ENCODE measurements at places on chromosomes 13 and 19.

DNA sequence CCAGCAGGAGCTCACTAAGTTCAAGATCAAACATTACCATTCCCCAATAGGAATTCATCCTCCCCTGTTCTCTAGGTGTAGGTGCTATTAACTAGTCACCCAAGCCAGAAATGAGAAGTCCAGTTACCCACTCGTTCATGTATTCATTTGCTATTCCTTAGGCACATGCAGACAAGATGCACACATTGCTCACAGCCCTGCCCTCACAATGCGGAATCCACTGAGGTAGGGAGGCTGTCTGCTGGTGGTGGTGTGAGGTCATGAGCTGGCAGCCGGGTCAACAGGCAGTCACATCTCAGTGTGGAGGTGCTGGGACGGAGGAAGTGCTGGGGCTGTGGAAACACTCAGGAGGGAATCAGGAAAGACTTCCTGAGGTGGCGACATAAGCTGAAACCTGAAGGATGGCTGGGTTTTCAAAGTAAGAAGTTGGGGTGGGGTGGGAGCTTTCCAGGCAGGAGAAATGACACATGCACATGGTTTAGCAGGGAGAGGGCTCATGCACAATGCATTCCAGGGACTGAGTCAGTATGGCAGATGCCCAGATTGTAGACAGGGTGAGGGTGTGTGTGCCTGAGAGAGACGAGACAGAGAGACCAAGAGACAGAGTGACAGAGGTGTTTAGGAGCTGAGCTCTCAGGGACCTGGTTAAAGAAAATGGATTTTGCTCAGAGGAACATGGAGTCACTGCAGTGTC, 117.6 kb downstream of the USP12 start:
- no peak for DNase-seq

- no peak for DNase-seq
Observed at GRCh38 chr13:52847682-52848432, 583 bp downstream of the PCDH8 start.

GRCh38 chr19:14107581-14108461, 9.7 kb downstream of the PRKACA start:
- DNase-seq, result no peak

GRCh38 chr19:17555929-17556813, 722 bp downstream of the COLGALT1 start:
- no peak for DNase-seq

- peak; percentile 61 for DNase-seq
Observed at GRCh38 chr19:18832306-18833140, 764 bp downstream of the UPF1 start.

- DNase-seq, result no peak
Observed at GRCh38 chr19:15640904-15641597, 354 bp downstream of the CYP4F3 start.

- no peak for DNase-seq
Observed at GRCh38 chr13:98741741-98742435, 10.6 kb downstream of the SLC15A1 start.

GRCh38 chr19:58450856-58451357, 515 bp upstream of the ZNF324B start:
- DNase-seq, result peak; percentile 22

- no peak for DNase-seq
Observed at GRCh38 chr19:560121-560520, 12.3 kb upstream of the BSG start.

GRCh38 chr19:39516270-39516669, 1.3 kb downstream of the SELENOV start:
- no peak for DNase-seq

DNA sequence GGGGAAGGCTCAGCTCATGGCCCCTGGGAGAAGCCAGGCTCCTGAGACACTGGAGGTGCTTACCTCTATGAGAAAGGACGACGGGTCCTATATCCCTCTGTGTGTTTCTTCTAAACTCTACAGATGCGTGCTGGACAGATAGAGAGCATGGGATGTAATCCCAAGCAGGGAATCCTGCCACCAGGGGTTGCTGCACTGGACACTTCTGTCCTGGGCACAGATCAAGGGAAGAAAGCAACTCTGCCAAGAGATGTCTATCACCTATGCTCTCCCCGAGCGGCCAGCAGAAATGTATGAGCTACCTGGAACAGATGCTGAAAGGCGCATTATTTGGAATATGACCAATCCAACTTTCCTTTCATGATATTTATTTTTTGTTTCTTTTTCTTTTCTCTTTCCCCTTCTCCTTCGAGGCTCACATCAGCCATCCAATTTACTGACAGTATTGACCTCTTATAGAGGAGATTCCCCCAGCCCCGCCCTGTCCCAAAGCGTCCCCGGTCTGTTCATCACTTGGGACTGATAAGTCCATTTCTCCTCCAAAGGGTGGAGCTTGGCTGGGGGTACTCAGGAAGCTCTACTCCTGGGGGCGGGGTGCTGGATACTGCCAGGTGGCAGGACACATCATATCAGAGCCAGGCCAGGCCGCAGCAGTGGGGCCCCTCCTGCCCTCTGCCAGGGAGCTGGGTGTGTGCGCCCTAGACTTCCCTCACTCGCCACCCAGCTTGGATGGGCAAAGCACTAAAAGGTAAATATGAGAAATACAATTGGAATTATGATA, 34.2 kb downstream of the TSHZ3 start:
- no peak for DNase-seq

GRCh38 chr13:94270556-94270955, 208.9 kb downstream of the DCT start:
- no peak for DNase-seq

DNA sequence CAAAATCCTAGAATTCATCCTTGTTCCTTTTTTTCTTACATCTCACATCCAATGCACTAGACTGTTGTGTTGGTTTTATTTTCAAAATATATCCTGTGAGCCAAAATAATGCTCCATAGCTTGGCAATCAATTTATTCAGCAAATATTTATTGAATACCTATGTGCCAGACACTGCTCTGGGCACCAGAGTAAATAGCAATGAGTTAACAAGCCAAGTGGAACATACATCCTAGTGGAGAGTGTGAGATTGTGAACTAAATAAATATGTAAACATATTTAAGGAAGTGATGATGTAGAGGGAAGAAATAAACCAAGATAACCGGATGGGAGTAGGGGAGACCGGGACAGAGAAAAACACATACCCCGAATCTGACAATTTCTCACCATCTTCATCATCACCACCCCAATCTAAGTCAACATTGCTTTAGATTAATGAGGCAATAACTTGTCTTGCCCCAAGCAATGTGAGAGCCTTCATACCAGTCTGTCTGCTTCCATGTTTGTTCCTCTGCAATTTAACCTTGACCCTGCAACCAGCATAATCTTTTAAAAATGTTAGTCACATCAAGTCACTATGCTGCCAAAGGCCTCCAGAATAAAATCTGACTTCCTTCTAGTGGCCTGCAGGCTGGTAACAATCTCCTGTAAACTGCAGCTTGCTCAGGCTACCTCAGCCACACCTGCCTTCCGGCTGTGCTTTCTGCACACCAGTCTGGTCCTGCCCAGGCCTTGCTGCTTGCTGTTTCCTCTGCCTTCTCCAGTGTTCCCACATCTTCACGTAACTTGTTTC, 199.2 kb downstream of the DLEU7 start:
- DNase-seq, result no peak

- no peak for DNase-seq
Observed at GRCh38 chr19:43739439-43740235, 15.1 kb downstream of the SMG9 start.

DNA sequence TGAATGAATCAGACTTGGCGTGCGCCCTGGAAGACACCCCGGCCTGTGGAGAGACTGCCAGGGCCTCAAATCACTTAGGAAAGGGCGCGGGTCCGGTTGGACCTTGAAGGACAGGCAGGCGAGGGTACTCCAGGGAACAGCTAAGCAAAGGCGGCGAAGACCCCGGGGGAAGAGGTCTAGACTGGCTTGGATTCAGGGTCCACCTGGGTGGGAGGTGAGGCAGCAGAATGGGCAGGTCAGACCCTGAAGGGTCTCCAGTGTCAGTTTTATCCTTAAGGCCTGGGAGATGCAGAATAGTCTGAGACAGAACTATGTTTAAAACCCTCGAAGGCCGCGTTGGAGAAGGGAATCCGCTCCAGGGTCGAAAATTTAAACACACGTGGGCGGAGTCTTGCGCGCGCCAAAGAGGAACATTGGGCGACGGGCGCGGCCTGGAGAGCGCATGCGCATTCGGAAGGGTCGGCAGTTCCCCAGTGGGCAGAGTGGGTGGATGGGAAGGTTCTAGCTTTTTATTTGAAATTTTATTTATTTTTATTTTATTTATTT, 567 bp upstream of the SMG9 start:
- DNase-seq, result peak; percentile 88

- DNase-seq, result no peak
Observed at GRCh38 chr13:98068521-98068920, 74.4 kb upstream of the FARP1 start.

GRCh38 chr13:105806628-105806920, 728.9 kb downstream of the EFNB2 start:
- no peak for DNase-seq

DNA sequence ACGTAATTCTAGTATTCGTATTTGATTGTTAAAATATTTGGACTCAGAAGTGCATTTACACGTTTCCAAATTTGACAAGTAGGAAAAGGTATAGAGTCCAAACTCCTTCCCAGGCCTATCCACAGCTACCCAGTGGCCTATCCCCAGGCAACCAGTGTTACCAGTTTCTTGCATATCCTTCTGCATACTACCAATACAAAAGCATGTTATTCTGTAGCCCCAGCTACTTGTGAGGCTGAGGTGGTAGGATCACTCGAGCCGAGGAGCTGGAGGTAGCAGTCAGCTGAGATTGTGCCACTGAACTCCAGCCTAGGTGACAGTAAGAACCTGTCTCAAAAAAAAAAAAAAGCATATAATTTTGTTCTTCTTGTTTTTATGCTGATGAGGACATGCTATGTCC, 67.1 kb downstream of the LRCH1 start:
- DNase-seq, result no peak

DNA sequence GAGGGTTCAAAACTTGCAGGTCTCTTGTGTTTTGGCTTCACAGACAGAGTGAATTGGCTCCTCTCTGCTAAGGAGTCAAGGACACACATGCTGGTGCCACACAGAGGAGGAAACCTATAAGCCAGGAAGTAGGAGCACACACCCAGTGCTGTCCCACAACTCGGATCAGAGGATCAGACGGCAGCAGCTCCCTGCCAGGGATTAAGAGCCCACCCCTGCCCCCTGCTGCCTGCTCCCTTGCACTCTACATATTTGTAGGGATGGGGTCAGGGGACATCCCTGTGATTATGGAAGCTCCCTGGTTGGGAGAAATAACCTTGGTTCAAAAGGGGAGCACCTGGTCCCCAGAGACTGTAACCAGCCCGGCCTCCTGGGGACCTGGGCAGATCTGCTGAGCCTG, 77.5 kb upstream of the CLDN10 start:
- no peak for DNase-seq

DNA sequence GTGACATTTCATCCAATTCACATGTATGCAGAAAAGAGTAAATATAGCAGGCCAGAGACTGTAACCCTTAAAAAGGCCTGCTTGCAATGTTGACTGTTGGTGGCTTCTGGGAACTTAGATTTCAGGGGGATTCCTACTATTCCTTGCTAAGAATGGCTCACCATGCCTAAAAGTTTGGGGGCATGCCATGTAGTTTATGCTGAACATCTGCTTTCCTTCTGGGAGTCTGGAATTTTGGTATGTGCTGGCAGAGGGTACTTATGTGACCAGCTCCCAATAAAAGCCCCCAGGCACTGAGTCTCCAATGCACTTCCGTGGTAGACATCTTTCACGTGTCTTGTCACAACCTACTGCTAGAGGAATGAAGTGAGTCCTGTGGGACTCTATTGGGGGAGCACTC, 88.4 kb upstream of the PCDH8 start:
- no peak for DNase-seq

- DNase-seq, result no peak
Observed at GRCh38 chr13:35552172-35552844, 75.8 kb upstream of the MAB21L1 start.

DNA sequence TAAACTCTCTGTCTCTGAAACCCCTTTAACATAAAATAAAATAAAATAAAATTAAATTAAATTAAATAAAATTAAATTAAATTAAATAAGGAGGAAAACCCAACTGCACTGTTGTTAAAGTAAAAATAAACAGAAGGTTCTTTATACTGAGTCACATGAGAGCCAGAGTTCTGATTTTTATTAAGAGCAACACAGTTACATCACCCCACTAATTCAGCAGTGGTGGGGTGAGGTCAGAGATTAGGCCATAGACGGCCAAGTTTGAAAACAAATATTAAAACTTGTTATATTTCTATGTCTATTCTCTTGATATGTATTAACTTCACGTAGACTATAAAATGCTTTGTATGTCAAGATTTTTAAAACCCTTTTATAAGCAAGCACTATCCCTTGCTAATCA, 59.5 kb downstream of the MYCBP2 start:
- DNase-seq, result no peak

- DNase-seq, result no peak
Observed at GRCh38 chr19:6774821-6775707, 2.6 kb downstream of the VAV1 start.

GRCh38 chr13:80133631-80134261, 207.2 kb downstream of the SPRY2 start:
- DNase-seq, result no peak
